H1 (cell line): ENCODE measurements at places on chromosomes 4 and X. TPM values are rescaled to one million over a fixed set of nuclear protein-coding genes. Genes with fewer than 3 reads are reported as not detected.

- no peak overlapping the region for H3K27ac ChIP-seq
- H3K27me3 ChIP-seq = no peaks in the 10 kb centered on the region
- DNase-seq = peak; percentile 54
- no peak overlapping the region for H3K4me3 ChIP-seq
These were observed 1065.7 kb upstream of the FTHL17 start for GRCh38 chrX:32137525-32137924.

DNA sequence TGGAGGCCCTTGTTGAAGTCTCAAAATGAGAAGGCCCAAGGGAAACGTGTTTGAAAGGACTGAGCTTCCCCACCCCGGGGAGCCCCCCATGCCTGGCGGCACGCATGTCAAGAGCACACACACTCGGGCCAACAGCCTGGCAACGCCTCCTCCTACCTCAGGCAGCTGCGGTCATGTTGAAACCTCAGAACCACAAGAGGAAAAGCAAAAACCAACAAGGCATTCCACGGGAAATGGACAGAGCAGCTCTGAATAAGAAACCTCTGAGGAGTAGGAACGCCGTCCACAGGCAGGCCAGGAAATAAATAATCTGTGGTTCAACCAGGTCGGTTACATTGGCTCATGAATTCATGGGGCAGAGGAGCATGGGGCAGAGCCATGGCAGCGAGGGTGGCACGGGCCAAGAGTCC is 95.7 kb upstream of the AFAP1 start:
- no peak for DNase-seq
- no peak overlapping the region for H3K4me3 ChIP-seq
- no peak overlapping the region for H3K27ac ChIP-seq
- no peaks in the 10 kb centered on the region for H3K36me3 ChIP-seq

GRCh38 chrX:39150220-39150619 is 349.0 kb downstream of the MID1IP1 start:
- no peaks in the 10 kb centered on the region for H3K36me3 ChIP-seq
- no peak for DNase-seq
- no peaks in the 10 kb centered on the region for H3K27me3 ChIP-seq
- no peak overlapping the region for H3K4me3 ChIP-seq
- no peak overlapping the region for H3K27ac ChIP-seq

GRCh38 chr4:185651137-185651677 is 115.9 kb upstream of the PDLIM3 start:
- DNase-seq = no peak
- H3K4me1 ChIP-seq = peaks cover 19% of the 10 kb centered on the region
- no peaks in the 10 kb centered on the region; the same call in 1 of the 2 replicates for H3K36me3 ChIP-seq
- H3K27ac ChIP-seq = no peak overlapping the region

- no peaks in the 10 kb centered on the region; the same call in 1 of the 2 replicates for H3K4me1 ChIP-seq
- no peaks in the 10 kb centered on the region for H3K36me3 ChIP-seq
- no peak overlapping the region for H3K27ac ChIP-seq
- DNase-seq = no peak
- H3K4me3 ChIP-seq = no peak overlapping the region
These were observed 58.5 kb upstream of the PITX2 start for GRCh38 chr4:110681381-110681780.

- H3K4me1 ChIP-seq = peaks cover 2% of the 10 kb centered on the region; the same call in 1 of the 2 replicates
- H3K36me3 ChIP-seq = no peaks in the 10 kb centered on the region
- no peaks in the 10 kb centered on the region for H3K27me3 ChIP-seq
These were observed 101.2 kb upstream of the MYOZ2 start for GRCh38 chr4:119034276-119035008.

- H3K27me3 ChIP-seq = no peaks in the 10 kb centered on the region
- no peaks in the 10 kb centered on the region for H3K36me3 ChIP-seq
- H3K4me1 ChIP-seq = no peaks in the 10 kb centered on the region
- H3K27ac ChIP-seq = no peak overlapping the region
These were observed 6.4 kb upstream of the SMIM9 start for GRCh38 chrX:154840856-154841255.

- H3K27ac ChIP-seq = no peak within 1 kb of the TSS
- H3K4me3 ChIP-seq = peak within 1 kb of the TSS; percentile 76
- no peak for DNase-seq
These were observed at the start of gene NDNF for GRCh38 chr4:121072224-121073003. Gene NDNF (minus strand): TSS chr4:121072535. CDS start chr4:121045837, 26,698 bp downstream.

DNA sequence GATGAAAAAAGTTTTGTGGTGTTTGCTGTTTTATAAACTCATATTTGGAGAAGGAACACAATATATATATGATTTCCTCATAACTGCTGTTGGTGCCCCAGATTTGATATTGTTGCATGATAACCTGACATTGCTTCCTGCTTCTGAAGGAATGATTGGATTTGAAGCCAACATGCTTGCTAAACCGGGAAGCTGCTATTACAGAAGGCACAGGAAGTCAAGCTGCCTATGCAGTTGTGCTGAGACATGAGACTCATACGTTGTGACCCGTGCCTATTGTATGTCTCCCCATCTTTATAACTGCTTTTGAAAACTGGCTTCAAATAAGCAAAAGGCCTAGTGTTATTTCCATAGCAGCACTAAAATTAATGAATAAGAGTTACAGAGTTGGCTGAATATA is 32.9 kb downstream of the GAB1 start:
- H3K4me1 ChIP-seq = no peaks in the 10 kb centered on the region
- peaks cover under 1% of the 10 kb centered on the region for H3K27me3 ChIP-seq
- no peak overlapping the region for H3K4me3 ChIP-seq
- no peaks in the 10 kb centered on the region for H3K36me3 ChIP-seq
- no peak overlapping the region for H3K27ac ChIP-seq
- DNase-seq = no peak

- DNase-seq = no peak
- H3K36me3 ChIP-seq = no peaks in the 10 kb centered on the region
- no peak overlapping the region for H3K27ac ChIP-seq
- no peaks in the 10 kb centered on the region for H3K27me3 ChIP-seq
- H3K4me1 ChIP-seq = no peaks in the 10 kb centered on the region
These were observed 140.3 kb upstream of the CXCL13 start for GRCh38 chr4:77465271-77465670.

- no peak overlapping the region for H3K4me3 ChIP-seq
- peaks cover 4% of the 10 kb centered on the region; the same call in 1 of the 2 replicates for H3K36me3 ChIP-seq
- peaks cover 10% of the 10 kb centered on the region; the same call in 1 of the 2 replicates for H3K4me1 ChIP-seq
- H3K27me3 ChIP-seq = no peaks in the 10 kb centered on the region
- H3K27ac ChIP-seq = no peak overlapping the region
- DNase-seq = no peak
These were observed 98.4 kb downstream of the ZNF827 start for GRCh38 chr4:145840162-145840768.

GRCh38 chr4:722169-722725 is 16.6 kb downstream of the PCGF3 start:
- H3K4me1 ChIP-seq = no peaks in the 10 kb centered on the region
- no peak overlapping the region for H3K27ac ChIP-seq
- no peaks in the 10 kb centered on the region for H3K36me3 ChIP-seq
- H3K4me3 ChIP-seq = no peak overlapping the region
- DNase-seq = no peak

DNA sequence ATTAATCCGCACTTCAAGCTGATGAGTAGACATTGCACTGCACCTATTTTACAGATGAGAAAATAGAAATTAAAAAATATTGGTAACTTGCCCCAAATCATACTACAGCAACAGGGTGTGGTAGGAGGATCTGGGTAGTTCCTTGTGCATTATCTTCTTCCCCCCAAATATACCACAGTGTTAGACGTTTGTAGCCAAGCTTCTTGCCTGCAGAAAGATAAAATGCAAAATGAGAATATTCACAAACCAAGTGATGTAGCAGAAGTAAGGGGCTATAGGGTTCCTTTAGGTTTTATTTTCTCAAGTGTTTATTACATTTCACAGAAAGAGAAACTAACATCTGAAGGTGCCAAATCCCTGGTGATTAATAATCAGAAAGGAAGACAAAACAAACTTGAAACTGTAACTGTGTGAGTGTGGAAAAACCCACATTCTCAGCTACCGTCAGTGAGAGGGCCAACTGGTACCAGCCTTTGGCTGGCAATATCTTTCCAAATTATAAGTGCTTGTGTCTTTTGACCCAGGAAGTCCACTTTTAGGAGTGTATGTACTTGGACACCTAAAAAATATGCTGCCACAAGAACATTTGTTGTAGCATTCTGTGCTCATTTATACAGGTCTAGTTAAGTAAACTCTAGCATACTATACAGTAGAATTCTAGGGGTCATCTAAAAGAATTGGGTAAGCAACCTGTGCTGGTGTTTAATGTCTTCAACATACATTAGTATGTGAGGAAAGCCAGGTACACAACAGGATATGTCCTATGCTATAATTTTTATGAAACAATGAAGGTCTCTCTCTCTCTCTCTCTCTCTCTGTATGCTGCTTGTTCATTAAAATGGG is 6.7 kb upstream of the CD38 start:
- H3K36me3 ChIP-seq = no peaks in the 10 kb centered on the region
- no peaks in the 10 kb centered on the region for H3K4me1 ChIP-seq
- no peak overlapping the region for H3K27ac ChIP-seq
- DNase-seq = no peak
- no peaks in the 10 kb centered on the region; the same call in 1 of the 2 replicates for H3K27me3 ChIP-seq
- H3K4me3 ChIP-seq = no peak overlapping the region

DNA sequence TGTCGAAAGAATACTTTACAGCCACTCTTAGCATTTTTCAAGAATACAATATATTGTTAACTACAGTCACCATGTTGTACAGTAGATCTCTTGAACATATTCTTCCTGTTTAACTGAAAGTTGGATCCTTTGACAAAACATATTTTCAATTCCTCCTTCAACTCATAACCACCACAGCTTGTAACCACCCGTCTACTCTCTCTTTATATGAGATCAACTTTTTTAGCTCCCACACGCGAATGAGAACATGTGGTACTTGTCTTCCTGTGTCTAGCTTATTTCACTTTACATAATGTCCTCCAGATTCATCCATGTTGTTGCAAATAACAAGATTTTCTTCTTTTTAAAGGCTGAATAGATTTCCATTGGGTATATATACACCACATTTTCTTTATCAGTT is 338.3 kb upstream of the IGFBP7 start:
- H3K27ac ChIP-seq = no peak overlapping the region
- H3K4me1 ChIP-seq = no peaks in the 10 kb centered on the region
- DNase-seq = no peak
- no peak overlapping the region for H3K4me3 ChIP-seq
- no peaks in the 10 kb centered on the region for H3K36me3 ChIP-seq
- H3K27me3 ChIP-seq = no peaks in the 10 kb centered on the region

DNA sequence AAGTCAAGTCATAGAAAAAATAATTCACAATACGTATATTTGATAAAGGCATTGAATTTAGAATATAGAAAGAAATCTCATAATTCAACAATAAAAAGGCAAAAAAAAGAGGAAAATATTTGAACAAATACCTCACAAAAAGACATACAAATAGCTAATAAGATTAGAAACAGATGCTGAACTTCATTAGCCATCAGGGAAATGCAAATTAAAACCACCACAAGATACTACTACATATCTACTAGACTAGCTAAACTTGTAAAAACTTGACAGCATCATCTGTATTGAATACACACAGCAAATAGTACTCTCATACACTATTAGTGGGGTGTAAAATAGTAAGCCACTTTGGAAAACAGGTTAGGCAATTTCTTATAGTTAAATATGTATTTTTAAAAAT is 128.7 kb upstream of the TLL1 start:
- H3K27ac ChIP-seq = no peak overlapping the region
- no peak overlapping the region for H3K4me3 ChIP-seq
- DNase-seq = no peak
- no peaks in the 10 kb centered on the region for H3K4me1 ChIP-seq
- no peaks in the 10 kb centered on the region for H3K27me3 ChIP-seq

- H3K4me3 ChIP-seq = no peak overlapping the region
- H3K27ac ChIP-seq = no peak overlapping the region
- H3K27me3 ChIP-seq = no peaks in the 10 kb centered on the region
- H3K4me1 ChIP-seq = no peaks in the 10 kb centered on the region
- DNase-seq = no peak
These were observed 651.1 kb downstream of the ANKRD50 start for GRCh38 chr4:124061413-124061812.

DNA sequence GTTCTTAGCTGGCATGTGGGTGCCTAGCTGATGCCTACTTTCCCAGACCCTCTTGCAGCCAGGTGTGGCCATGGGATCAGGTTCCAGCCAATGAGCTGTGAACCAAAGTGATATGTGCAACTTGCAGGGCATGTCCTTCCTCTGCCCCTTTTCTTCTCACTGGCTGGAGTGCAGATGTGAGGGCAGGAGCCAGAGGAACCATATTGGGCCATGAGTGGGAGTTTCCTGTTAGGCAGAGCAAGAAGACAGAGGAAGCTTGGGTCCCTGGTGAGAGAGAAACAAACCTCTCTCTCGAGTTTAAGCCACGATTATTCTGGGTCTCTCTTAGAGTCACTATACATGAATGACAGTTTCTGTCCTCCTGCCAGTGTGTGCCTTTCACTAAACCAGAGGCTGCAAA is 120.4 kb upstream of the STX18 start:
- H3K4me1 ChIP-seq = peaks cover 7% of the 10 kb centered on the region; the same call in 1 of the 2 replicates
- no peak overlapping the region for H3K27ac ChIP-seq

- H3K36me3 ChIP-seq = no peaks in the 10 kb centered on the region; the same call in 1 of the 2 replicates
- no peak for DNase-seq
- no peaks in the 10 kb centered on the region for H3K27me3 ChIP-seq
- no peak overlapping the region for H3K27ac ChIP-seq
- no peak overlapping the region for H3K4me3 ChIP-seq
- no peaks in the 10 kb centered on the region for H3K4me1 ChIP-seq
These were observed 12.3 kb downstream of the ZNF182 start for GRCh38 chrX:47991263-47992094.

Gene ATP2B3
- total RNA-seq = 0.15 and 0.19 TPM in 2 replicates

Gene PLCXD1
- total RNA-seq = 124 and 128 TPM in 2 replicates

Gene USP17L17
- total RNA-seq = not detected in 2 replicates

Gene POU4F2
- not detected in 2 replicates for total RNA-seq

Gene RHOXF2B
- total RNA-seq = not detected in 2 replicates

Gene MAGEA6
- total RNA-seq = not detected in 2 replicates

Gene PTCHD1
- 2.4 and 3.3 TPM in 2 replicates for total RNA-seq

Gene PCDH18
- total RNA-seq = 40.1 and 41.8 TPM in 2 replicates

Gene STK32B
- total RNA-seq = 2.5 and 2.6 TPM in 2 replicates

Gene SMARCA1
- 54.4 and 55.8 TPM in 2 replicates for total RNA-seq

Gene MID1IP1
- 118 and 126 TPM in 2 replicates for total RNA-seq

Gene PROM1
- 59.7 and 65.4 TPM in 2 replicates for total RNA-seq

Gene PNCK
- total RNA-seq = 4.3 and 6.2 TPM in 2 replicates

Gene VEGFD
- total RNA-seq = 0.19 TPM in 1 of 2 replicates, not detected in the other

Gene ASIC5
- not detected in 2 replicates for total RNA-seq
